ENCODE measurements at places on chromosomes 5 and 9.
A peak's percentile ranks its signal among the peaks of the same experiment; 100 is the strongest.

DNA sequence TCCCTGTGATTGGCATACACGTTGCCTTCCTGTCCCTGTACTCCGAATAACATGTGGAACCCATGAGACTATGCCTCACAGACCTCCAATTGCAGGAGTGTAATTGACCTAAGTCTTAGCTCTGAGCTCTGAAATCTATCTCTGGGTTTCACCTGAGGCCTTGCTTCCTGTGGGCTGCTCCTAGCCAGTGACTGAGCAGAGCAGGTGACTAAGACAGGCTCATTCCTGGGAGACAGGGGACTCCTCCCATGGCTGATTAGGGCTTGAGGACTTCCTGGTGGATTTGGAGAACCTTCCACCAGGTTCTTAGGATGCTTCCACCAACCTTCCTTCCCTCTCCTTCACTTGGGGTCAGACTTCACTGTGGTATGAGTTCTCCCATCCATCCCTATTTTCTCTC lies 22.3 kb upstream of the MIER3 start:
- no peak overlapping the region for H3K27ac ChIP-seq
- H3K27me3 ChIP-seq = peaks cover 39% of the 10 kb centered on the region
- H3K4me3 ChIP-seq = no peak overlapping the region
- DNase-seq = no peak

- H3K4me1 ChIP-seq = peaks cover 23% of the 10 kb centered on the region
- no peak overlapping the region for H3K27ac ChIP-seq
- H3K27me3 ChIP-seq = no peaks in the 10 kb centered on the region
- DNase-seq = no peak
Measured at GRCh38 chr5:143186623-143187022, 216.9 kb downstream of the NR3C1 start.

DNA sequence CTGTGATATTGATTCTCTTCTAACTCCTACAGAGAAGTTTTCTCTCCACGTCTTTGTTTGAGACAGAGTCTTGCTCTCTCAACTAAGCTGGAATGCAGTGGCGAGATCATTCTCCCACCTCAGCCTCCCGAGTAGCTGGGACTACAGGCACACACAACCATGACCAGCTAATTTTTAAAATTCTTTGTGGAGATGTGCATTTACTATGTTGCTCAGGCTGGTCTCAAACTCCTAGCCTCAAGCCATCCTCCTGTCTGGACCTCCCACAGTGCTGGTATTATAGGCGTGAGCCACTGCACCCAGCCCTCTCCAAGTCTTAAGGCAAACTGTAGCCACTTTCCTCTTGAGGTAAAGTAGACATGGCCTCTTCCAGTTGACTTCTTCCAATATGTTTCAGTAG lies 72.2 kb downstream of the SNX18 start:
- DNase-seq = no peak
- no peaks in the 10 kb centered on the region for H3K4me1 ChIP-seq
- H3K36me3 ChIP-seq = no peaks in the 10 kb centered on the region
- H3K4me3 ChIP-seq = no peak overlapping the region

GRCh38 chr5:176543428-176544182 lies 5.5 kb upstream of the CDHR2 start:
- peak; percentile 67 for DNase-seq
- no peaks in the 10 kb centered on the region for H3K27me3 ChIP-seq
- H3K27ac ChIP-seq = peak overlapping the region; percentile 95
- no peaks in the 10 kb centered on the region for H3K36me3 ChIP-seq

- peaks cover 41% of the 10 kb centered on the region for H3K27me3 ChIP-seq
- no peak for DNase-seq
- no peak overlapping the region for H3K27ac ChIP-seq
Measured at GRCh38 chr5:61686491-61687257, 354.6 kb downstream of the ZSWIM6 start.

- no peaks in the 10 kb centered on the region for H3K27me3 ChIP-seq
- no peak overlapping the region for H3K4me3 ChIP-seq
- no peaks in the 10 kb centered on the region for H3K4me1 ChIP-seq
- H3K36me3 ChIP-seq = no peaks in the 10 kb centered on the region
- DNase-seq = no peak
Measured at GRCh38 chr5:97877588-97877987, 694.5 kb upstream of the RIOK2 start.

DNA sequence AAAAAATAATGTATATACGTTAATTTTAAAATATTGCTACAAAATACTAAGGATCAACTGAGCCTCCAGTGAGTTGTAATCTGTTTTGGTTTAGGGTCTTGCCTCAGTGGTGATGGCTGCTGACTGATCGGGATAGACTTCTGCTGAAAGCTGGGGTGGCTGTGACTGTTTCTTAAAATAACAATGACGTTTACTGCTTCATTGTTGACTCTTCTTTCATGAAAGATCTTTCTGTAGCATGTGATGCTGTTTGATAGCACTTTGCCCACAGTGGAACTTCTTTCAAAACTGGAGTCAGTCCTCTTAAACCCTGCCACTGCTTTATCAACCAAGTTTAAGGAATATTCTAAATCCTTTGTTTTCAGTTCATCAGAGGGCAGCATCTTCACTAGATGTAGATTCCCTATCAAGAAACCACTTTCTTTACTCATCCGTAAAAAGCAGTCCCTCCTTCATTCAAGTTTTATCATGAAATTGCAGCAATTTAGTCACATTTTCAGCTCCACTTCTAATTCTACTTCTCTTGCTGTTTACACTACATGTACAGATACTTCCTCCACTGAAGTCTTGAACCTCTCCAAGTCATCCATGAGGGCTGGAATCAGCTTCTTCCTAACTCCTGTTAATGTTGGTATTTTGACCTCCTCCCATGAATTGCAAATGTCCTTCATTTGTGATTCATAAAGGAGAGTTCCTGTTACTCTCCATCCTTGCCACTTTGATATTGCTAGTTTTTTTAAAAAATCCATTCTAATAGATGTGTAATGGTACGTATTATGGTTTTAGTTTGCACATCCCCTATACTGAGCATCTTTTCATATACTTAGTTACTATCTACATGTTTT lies 41.5 kb upstream of the PTPDC1 start:
- no peaks in the 10 kb centered on the region for H3K36me3 ChIP-seq
- no peak overlapping the region for H3K27ac ChIP-seq
- no peak for DNase-seq
- no peaks in the 10 kb centered on the region for H3K27me3 ChIP-seq
- peaks cover 3% of the 10 kb centered on the region for H3K4me1 ChIP-seq

- H3K4me3 ChIP-seq = no peak overlapping the region
- no peaks in the 10 kb centered on the region for H3K27me3 ChIP-seq
- no peak overlapping the region for H3K27ac ChIP-seq
- H3K36me3 ChIP-seq = no peaks in the 10 kb centered on the region
- no peak for DNase-seq
Measured at GRCh38 chr5:17396247-17396646, 101.8 kb upstream of the TAF11L2 start.

DNA sequence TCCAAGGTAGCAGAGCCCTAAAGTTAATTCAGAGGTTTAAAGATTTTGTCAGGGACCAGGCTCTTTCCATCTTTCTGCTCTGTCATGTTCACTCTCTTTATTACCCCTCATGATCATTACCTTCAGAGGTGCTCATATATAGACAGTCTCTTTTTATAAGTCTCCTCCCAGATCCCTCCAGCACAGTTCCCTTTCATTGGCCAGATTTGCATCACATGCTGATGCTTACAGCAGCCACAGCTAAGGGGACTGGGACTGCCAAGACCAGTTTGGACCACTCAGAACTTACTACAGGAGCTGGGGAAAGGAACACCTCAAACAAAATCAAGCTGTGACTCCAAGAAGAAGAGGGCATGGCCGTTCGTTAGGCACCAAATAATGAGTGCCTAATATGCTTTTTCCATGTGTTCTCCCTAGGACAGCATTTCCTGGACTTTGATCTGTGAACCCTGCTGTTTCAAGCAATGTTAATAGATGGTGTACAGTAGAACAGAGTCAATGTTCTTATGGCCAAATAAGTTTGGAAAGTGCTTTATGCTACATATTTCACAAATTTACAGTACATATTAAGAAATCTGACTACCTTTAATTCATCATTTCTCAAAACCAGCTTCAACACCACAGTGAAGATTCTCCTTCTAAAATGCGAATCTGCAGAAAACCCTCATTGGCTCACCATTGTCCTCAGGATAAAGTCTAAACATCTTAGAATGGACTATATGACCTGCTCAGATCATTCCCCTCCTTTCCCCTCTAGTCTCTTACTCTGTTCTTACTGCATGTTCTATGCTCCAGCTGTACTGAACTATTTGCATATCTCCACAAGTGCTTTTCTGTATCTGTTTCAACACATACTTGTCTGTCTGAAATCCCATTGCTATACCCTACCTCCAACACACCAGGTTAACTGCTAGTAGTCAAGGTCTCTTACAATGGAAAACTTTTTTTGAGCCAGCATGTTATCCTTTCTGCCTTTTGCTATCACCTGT lies 3.4 kb downstream of the C5orf58 start:
- peak overlapping the region; percentile 71 for H3K27ac ChIP-seq
- DNase-seq = no peak
- peaks cover 9% of the 10 kb centered on the region for H3K4me1 ChIP-seq
- no peak overlapping the region for H3K4me3 ChIP-seq
- H3K36me3 ChIP-seq = no peaks in the 10 kb centered on the region
